ENCODE measurements at places on chromosomes 11 and 22. TPM values are rescaled to one million over a fixed set of nuclear protein-coding genes. Genes with fewer than 3 reads are reported as not detected.

DNA sequence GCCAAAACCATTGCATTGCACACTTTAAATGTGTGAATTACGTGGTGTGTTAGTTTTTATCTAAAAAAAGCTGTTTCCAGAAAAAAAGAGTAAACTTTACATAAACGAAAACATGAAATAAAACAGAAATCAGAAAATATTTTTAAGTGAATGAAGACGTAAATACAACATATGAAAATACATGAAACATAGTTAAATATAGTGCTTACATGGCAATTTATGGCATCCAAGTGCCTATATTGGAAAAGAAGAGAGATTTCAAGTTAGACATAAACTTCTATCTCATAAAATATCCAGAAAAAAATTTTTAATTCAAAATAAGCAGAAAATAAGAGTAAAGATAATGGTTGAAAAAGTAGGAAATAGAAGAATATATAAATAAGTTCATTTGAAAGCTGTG lies 11.9 kb upstream of the OR8D2 start:
- no peak for DNase-seq

GRCh38 chr11:118928870-118929500 lies 3.3 kb upstream of the BCL9L start:
- DNase-seq, result peak; percentile 80

DNA sequence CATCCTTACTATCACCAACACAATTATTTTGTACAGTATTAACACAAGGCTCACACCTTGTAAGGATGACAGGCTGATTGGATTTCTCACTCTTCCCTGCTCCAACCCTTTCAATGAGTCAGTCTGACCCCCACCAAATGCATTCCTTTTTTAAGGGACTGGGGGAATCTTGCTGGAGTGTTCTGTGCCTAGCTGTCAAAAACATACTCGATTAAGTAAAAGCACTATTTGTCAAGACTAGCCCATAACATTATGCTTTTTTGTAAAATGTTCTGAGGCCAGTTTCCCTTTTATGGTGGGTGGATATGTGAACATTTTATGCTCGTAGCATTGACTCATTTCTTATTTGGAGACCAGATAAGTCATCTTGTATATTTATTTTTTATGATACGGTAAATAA lies 87.2 kb downstream of the PDHX start:
- no peak for DNase-seq

DNA sequence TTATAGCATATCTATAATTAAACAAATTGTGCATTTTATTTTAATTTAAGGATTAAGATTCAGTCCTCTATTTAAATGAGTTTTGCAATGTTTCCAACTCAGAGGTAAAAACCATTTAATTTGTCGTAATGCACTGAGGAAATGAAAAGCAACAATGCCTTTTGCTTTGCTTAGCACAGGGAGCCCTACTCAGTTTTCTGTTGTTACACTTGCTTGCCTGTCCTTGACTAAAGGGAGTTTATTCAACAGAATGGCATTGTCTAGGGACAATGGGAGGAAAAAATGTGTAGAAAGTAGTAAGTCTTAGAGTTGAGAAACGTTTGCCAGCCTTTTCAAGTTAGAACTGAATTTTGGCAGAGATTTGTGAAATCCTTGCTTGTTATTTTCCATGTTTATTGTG lies 734.2 kb upstream of the ANO3 start:
- DNase-seq, result no peak

DNA sequence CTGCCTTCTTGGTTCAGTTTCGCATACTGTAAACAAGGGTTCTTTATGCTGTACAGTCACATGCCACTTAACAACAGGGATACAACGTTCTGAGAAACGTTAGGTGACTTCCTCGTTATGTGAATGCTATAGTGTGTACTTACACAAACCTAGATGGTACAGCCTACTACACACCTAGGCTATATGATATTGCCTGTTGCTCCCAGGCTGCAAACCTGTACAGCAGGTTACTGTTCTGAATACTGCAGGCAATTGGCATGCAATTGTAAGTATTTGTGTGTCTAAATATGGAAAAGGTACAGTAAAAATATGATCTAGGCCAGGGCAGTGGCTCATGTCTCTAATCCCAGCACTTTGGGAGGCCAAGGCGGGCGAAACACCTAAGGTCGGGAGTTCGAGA lies 85.7 kb upstream of the PRDM11 start:
- no peak for DNase-seq

- no peak for DNase-seq
These were observed 4.6 kb downstream of the NLRP6 start for GRCh38 chr11:282630-283360.

Gene SCARF2
- 17.0 TPM for total RNA-seq
